ENCODE measurements at places on chromosomes 1 and 21. TPM values are rescaled to one million over a fixed set of nuclear protein-coding genes. Genes with fewer than 3 reads are reported as not detected.

The HNRNPR gene
- 196 TPM for total RNA-seq

The ZNF496 gene
- total RNA-seq, result 36.4 TPM

The IQCC gene
- total RNA-seq, result 3.0 TPM

The ZNF670 gene
- 7.3 TPM for total RNA-seq

The ALPL gene
- total RNA-seq, result 1.4 TPM

The NCF2 gene
- total RNA-seq, result 26.2 TPM

The SLC5A9 gene
- not detected for total RNA-seq

The OPTC gene
- total RNA-seq, result not detected

The FCRL6 gene
- not detected for total RNA-seq

The FGR gene
- total RNA-seq, result not detected

The TSSK3 gene
- total RNA-seq, result 1.9 TPM

All from Daoy (cell line).